Occipital lobe (tissue), 3 donors: ENCODE measurements at places on chromosomes 2 and 18. TPM values are rescaled to one million over a fixed set of nuclear protein-coding genes. Genes with fewer than 3 reads are reported as not detected.

The SPC25 gene
- 3.4 TPM for total RNA-seq

The TRIB2 gene
- 122 TPM for total RNA-seq

The IL1RN gene
- total RNA-seq: not detected

The CYS1 gene
- 2.0 TPM for total RNA-seq

The RFX8 gene
- total RNA-seq: 0.47 TPM

The UGT1A8 gene
- total RNA-seq: not detected

The PMAIP1 gene
- 1.4 TPM for total RNA-seq

The G6PC2 gene
- not detected for total RNA-seq

The TWIST2 gene
- total RNA-seq: 0.16 TPM

The B3GNT7 gene
- 1.2 TPM for total RNA-seq

The DIPK1C gene
- total RNA-seq: 12.3 TPM

The MAP3K19 gene
- 0.78 TPM for total RNA-seq
